ENCODE measurements at places on chromosomes 7 and 10. TPM values are rescaled to one million over a fixed set of nuclear protein-coding genes. Genes with fewer than 3 reads are reported as not detected.

GRCh38 chr7:93897680-93898079, 7.1 kb upstream of the TFPI2 start:
- H3K27me3 ChIP-seq = no peaks in the 10 kb centered on the region
- H3K4me1 ChIP-seq = no peaks in the 10 kb centered on the region
- H3K27ac ChIP-seq = no peak overlapping the region
- H3K4me3 ChIP-seq = no peak overlapping the region
- DNase-seq = no peak

DNA sequence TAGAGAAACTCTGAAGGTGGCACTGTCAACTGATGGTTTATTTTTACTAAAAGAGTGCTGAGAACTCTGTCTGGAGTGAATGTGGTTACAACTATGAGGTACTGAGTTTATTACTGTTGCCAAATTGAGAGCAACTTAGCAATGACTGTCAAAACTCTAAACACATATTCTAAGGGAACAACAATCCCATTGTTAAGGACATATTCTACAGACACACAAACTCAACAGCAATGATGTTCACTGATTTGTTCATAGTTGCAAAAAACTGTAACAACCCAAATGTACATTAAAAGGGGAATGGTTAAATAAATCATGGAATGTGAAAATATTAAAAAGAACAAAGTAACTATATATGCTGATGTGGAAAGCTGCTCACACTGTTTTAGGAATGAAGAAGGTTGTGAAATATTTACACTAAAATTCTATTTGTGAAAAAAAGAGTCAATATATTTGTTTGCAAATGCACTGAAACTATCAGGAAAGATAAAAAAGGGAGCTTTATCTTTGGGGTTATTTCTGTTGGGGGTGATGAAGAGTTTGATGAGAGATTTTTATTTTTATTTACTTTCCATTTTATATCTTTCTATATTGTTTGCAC, 12.9 kb downstream of the PON2 start:
- no peaks in the 10 kb centered on the region for H3K27me3 ChIP-seq
- no peak overlapping the region for H3K27ac ChIP-seq
- H3K4me3 ChIP-seq = no peak overlapping the region
- H3K4me1 ChIP-seq = peaks cover 4% of the 10 kb centered on the region
- peak; percentile 30 for DNase-seq
- H3K36me3 ChIP-seq = no peaks in the 10 kb centered on the region

DNA sequence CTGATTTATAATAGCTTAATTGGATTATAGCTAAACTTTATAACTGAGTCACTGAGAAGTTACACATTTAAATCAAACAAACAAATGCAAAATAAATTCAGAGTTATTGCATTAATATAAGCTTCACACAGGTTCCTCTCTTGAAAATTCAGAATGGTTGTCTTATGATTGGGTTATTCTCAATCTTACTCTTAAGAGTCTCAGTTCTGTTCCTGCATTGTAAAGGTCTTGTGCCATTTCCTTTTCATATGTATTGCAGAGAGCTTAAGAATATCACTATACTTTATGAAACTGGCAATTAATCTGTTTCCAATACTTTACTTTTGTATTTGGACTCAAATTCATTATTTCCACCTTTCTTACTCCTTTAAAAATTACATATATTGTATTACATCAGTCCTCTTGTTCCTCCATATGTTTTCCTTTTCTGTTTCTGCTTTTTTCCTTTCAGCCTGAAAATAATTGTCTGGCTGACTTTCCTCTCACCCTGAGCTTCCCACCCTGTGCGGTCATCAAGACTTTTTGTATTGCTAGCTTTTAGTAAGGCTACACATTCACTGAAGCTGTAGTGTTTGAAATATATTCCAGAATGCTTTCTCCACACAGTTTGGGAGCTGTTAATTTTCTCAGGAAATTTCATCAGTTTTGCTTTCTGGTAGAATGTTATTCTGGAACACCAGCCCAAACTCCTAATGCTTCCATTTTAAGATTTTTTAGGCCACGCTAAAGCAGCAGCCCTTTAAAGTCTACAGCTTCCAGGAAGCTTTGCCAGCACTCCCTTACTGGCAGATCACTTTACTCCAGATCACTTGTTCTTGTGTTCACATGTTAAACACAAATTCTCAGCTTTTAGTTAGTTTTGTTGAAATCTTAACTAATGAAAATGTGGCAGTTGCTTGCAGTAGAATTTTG, 139.4 kb downstream of the KCND2 start:
- H3K27me3 ChIP-seq = no peaks in the 10 kb centered on the region
- no peak for DNase-seq
- no peak overlapping the region for H3K4me3 ChIP-seq

- H3K27ac ChIP-seq = no peak overlapping the region
- no peak for DNase-seq
- H3K4me3 ChIP-seq = no peak overlapping the region
- H3K27me3 ChIP-seq = no peaks in the 10 kb centered on the region
- H3K4me1 ChIP-seq = no peaks in the 10 kb centered on the region
Observed at GRCh38 chr10:60627778-60628748, 150.2 kb upstream of the CDK1 start.

- no peak overlapping the region for H3K4me3 ChIP-seq
- H3K36me3 ChIP-seq = no peaks in the 10 kb centered on the region
- H3K27me3 ChIP-seq = peaks cover 8% of the 10 kb centered on the region
- H3K27ac ChIP-seq = no peak overlapping the region
- H3K4me1 ChIP-seq = no peaks in the 10 kb centered on the region
Observed at GRCh38 chr10:70773965-70774809, 11.0 kb downstream of the TBATA start.

- no peaks in the 10 kb centered on the region for H3K36me3 ChIP-seq
- no peaks in the 10 kb centered on the region for H3K27me3 ChIP-seq
- H3K4me3 ChIP-seq = no peak overlapping the region
Observed at GRCh38 chr10:14056610-14057332, 274.0 kb downstream of the FRMD4A start.

DNA sequence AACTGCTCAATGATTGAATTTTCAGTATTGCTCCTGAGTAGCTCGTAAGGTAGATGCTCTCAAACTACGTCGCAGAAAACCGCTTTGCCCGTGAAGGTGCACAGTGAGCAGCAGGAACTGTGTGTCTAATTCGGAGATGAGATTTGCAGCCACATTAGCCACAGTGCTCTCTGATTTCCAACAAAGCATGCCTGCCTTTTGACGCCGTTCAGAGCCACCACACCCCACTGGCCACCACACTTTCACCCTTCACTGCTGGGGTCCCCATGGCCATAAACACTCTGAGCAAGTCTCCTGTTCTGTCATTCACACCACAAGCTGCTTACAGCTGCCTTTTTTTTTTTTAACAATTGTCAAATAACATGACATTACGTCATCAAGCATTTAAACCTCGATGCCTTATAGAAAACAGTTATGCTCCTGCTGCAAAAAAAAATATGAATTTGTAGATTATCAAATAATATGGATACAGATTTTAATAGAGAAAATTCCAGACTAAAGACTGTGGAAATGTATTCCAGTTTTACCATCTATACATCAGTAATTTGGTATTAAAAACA, 578.8 kb upstream of the PFKP start:
- H3K4me3 ChIP-seq = no peak overlapping the region
- H3K27ac ChIP-seq = no peak overlapping the region
- no peaks in the 10 kb centered on the region for H3K27me3 ChIP-seq
- no peak for DNase-seq
- no peaks in the 10 kb centered on the region for H3K36me3 ChIP-seq

Gene ACHE
- total RNA-seq = under 0.01 TPM
